Stimulated activated naive CD4-positive, alpha-beta T cell (primary cell): ENCODE measurements at places on chromosomes 6 and 20.
A peak's percentile ranks its signal among the peaks of the same experiment; 100 is the strongest.

DNA sequence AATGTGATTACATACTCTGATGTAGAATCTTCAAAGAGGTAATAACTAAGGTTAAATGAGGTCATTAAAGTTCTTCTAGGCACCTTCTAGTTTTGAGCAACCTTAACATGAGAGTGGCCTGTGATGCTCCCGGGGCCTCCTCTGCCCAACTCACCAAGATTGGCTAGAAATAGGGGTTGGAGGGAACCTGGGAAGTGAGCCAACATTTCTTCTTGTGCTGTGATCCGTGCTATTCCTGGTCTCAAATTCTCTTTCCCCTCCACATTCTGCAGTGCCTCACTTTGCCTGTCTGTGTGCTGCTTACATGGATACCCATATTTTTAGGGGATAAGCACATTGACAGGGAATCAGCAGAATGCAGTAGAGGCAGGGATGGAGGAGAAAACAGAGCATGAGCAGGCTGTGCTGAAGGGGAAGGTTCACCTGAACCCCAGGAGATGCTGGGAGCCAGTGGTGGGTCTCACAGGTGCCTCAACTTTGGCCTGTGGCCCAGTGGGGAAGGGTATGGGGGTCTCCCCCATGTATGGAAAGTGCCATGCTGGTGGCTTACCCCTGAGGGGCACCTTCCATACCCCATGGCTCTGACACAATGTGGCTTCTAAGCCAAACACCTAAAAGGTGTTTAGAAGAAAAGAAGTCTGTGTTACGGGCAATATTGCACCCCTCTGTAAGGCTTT lies 164.7 kb upstream of the CHD6 start:
- DNase-seq, result no peak

GRCh38 chr6:154218301-154218700 lies 138.3 kb downstream of the IPCEF1 start:
- DNase-seq, result no peak

DNA sequence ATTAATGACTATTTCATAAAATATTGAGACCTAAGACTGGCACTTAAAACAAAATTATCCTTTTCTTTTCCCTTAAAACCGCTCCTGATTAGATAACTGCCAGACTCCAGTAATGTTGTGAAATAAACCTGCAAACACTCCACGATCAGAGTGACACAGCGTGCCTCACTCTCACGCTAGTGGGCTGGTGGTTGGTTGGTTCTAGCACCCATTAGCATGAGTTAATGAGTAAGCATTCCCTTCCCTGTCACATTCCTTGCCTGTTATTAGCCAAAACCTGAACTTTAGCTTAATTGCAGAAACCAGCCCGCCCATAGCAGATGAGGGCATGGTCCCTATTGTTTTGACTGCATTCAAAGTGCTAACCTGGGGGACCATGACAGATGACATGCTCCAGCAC lies 193.4 kb downstream of the CD83 start:
- DNase-seq, result no peak

DNA sequence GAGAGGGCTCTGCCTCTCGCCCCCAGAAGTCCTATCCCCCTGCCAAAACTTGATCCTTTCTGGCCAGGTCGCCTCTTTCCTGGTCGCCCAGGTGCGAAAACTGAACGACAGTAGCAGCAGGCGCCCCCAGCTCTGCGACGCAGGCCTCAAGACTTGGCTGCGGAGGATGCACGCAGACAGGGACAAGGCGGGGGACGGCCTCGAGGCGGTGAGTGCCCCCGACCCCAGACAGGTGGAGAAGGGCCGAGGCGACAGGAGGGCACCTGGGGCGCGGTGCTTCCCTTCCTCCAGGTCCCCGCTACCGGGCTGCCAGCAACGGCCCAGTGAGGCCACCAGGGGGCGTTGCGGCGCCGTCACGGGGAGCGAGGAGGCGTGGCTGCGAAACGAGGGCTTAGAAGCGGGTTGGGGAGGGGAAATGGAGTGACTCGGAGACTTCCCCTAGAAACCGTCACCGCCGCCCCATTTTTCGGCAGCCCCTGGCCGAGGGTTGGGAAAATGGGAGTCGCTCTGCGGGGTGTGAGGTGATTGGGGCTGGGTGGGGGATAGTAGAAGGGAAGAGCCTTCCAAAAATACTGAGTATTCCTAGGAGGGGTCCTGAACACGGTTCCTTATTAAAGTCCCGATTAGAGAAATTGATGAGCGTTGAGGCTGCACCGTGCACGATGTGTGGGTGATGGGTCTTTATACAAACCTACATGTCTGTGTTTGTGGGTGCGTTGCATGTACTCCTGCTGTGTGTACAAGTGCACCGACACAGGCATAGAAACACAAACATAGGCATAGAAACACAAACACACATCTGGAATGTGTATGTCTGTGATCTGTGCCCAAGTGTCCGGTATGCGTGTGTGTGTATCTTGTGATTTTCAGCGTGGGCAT lies 44.6 kb downstream of the ARHGAP40 start:
- peak; percentile 89 for DNase-seq

DNA sequence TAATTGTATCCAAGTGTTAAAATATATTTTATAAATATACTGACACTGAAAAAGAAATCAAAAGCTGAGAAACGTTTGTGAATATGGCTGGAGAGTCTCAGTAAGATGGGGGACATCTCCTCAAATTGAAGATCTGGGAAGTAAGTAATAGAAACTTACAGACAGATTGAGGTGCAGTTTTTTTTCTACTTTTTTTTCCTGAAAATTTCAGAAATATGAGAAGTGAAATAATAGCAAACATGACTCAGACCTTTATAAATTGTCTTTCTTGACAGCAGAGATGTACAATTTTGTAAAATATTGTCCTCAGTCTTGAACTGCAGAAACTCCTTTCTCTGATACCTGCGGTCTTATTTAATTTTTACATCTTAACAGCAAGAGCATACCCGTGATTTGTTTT lies 347.1 kb downstream of the UTRN start:
- no peak for DNase-seq

DNA sequence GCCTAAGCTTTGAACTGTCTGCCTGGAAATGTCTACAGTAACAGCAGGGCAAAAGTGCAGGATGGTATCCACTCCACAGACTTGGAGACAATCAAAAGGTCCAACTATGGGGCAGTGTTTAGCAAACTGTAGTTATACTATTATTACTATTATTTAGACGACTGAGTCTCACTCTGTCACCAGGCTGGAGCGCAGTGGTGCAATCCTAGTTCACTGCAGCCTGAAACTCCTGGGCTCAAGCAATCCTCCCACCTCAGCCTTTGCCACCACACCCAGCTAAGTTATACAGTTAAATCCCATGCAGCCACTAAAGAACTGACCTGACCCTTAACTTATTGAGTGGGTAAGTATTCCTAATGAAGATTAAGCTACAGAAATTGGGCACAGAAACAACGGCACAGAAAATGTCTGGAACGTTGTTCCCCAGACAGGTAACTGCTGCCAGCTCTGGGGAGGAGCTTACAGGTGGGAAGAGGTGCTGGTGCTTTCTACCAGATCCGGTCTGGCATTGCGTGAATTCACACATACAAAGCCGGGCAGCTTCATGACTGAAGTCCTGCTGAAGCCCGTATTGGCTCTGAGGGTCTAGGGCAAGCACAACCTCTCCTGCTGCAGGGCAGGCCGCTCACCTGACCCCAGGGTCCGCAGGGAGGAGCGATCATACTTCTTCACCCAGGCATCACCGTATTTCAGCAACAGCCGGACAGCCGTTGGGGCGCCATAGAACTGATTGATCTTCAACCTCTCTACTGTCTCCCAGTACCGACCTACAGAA lies 27.0 kb upstream of the APMAP start:
- DNase-seq, result no peak

GRCh38 chr20:17538517-17539170 lies 7.5 kb upstream of the BFSP1 start:
- no peak for DNase-seq

DNA sequence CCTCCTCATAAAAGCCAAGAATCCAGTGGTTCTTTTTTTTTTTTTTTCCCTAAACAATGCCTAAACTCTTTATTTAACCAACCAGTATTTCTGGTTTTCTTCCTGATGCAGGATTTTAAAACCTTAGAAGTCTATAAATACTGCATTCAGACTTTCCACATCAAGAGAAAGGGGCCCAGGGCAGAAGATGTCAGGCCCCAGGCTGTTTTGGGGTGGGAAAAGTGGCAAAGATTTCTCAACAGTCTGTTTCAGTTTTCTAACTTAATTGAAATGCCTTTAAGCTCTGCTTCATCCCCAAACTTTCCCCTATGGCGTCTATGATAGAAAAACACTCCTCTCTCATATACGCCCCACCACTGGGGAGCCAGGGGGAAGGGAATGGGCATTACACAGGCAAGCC lies 33.1 kb downstream of the QRSL1 start:
- no peak for DNase-seq

DNA sequence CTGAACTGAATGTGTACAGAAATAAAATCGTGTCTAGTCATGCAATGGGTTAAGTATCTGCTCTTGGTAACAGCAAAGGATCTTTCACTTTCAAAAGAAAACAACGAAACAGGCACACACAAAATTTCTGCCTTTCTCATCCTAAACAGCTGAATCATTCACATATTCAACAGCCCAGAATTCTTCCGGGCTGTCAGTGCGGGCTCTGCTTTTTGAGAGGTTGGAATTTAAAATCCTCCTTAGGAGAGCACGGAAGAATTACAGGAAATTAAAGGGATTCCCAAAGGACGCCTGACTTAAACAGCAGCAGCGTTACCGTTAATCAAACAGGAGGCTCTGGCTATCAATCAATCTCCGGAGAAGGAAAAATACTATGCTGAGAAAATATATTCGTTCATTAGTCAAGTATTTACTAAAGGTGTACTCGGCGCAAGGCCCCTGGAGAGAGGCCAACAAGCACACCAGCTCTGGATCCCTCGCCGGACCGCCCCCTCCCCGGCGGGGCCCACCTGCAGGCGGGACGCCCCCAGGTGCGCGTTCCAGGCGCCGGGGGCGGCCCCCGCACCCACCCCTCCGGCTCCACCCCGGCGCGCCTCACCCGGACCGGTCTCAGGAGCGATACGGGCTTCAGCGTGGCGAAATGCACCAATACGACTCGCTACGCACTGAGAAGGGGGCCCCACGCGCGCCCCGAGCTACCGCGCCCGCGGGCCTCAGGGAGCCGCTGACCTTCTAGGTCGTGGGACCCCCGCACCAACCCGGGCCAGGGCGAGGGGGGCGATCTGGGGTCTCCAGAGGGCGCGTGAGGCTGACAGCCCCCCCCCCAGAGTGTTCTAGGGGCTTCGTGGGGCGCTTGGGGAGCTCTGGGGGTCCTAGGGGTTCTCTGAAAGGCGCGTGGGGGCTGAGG lies 1.0 kb downstream of the NAPB start:
- DNase-seq, result peak; percentile 22

- DNase-seq, result no peak
These were observed 176.2 kb upstream of the CNR1 start for GRCh38 chr6:88342336-88342735.

- no peak for DNase-seq
These were observed 16.1 kb downstream of the PPIL1 start for GRCh38 chr6:36858407-36858981.

GRCh38 chr20:56316483-56316882 lies 42.3 kb upstream of the FAM210B start:
- no peak for DNase-seq
